Activated T-cell treated with anti-CD3 and anti-CD28 coated beads for 1 hour (primary cell): ENCODE measurements at places on chromosomes 4 and X.

DNA sequence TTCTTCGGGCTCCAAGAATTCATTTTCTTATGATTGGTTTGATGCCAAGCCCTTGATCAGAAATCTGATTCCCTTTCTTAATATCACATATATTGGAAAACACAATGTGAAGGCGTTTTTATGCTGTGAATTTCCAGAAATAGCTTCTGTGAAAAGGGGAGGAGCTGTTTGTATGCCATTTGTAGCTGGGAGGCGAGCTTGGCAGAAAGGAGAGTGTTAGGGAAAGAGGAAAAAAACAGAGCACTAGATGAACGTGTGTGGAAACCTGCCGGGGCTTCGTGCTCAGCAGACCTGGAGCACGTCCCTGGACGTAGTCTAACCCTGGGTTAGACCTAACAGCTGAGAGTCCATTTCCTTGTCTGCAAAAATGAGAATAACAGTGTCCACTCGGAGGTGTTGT, 3.4 kb downstream of the CLCN4 start:
- DNase-seq = no peak

DNA sequence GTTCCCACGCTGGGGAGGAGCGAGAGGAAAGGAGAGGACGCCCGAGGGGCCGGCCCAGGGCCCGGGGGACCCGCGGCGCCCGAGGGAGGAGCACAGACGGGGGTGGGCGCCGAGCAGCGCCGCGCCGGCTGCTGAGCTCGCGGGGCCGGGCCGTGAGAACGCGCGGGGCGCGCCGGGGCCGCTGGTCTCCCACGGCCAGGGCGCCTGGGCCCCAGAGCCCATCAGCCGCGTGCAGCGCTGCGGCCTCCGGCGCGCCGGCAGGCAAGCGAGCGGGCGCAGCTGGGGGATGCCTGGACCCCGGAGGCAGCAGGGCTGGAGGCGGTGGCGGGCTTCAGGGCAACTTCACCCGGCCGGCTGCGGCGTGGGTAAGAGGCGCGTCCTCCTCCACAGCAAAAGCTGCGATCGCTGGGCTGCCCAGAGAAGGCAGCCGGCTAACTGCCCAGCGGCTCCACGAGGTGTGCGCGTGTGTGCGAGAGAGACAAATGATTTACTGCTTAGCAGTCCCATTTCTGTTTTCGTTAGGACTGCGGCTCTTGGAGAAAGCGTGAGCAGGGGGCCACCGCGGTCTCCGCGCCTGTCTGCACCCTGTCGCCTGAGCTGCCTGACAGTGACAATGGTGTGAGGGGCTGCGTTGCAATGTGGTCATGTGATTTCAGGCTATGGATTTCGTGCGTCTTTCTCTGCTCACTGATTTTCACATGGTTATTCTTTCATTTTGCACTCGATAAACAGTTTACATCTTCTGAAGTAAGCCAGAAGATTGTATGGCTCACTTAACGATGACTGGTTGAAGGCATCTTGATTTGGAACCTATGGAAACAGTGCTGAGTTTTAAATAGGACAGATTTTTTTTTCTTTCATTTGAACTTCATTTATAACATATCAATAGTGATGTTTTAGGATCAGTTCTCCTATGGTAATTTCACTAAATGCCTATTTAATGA, 1.2 kb downstream of the GUCY1A1 start:
- no peak for DNase-seq

DNA sequence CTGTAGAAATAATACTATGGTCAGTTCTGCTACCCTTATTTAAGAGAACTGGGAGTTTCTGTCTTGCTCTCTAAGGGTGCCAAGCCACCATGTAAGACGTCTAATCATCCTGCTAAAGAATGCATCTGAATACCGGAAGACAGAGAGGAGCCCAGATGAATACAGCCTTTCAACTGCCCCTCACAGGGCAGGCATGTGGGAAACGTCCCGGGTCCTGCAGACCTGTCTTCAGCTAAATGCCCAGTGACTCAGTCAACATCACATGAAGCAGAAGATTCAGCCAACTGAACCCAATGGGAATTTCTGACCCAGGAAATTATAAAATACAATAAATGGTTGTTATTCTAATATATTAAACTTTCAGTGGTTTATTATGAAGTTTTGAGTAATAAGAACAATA, 2141.0 kb upstream of the AGA start:
- DNase-seq = no peak

DNA sequence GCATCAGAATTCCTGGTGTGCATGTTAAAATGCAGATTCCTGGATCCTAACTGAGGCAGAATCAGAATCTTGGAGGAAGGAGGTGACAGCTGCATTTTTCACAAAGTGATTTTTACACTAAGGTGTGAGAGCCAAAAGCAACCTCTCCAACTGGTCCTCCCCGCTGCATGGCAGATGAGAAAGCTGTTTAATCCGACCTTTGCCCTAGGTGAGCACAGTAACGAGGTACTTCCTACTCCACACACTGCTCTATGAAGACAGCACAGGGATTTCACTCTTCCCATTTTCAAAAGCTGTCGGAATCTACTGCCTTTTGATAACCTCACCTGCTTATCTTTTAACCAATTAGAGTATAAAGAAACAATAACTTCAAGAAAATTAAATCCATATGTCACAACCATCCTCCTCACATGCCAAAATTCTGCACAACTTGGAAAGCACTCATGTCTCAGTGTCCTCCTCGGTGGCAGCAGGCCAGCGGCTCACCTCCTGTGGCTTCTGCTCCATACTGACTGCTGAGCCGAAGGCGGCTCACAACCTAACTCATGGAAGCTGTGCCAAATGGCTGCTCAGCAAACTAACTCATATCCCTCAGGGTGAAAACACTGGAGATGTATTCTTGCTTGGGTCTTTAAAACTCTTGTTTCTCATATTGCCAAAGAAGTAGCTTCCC, 3.6 kb downstream of the CASP6 start:
- DNase-seq = no peak

GRCh38 chr4:8084712-8085490, 73.7 kb downstream of the ABLIM2 start:
- no peak for DNase-seq

GRCh38 chr4:106183551-106183950, 132.5 kb downstream of the TBCK start:
- no peak for DNase-seq

DNA sequence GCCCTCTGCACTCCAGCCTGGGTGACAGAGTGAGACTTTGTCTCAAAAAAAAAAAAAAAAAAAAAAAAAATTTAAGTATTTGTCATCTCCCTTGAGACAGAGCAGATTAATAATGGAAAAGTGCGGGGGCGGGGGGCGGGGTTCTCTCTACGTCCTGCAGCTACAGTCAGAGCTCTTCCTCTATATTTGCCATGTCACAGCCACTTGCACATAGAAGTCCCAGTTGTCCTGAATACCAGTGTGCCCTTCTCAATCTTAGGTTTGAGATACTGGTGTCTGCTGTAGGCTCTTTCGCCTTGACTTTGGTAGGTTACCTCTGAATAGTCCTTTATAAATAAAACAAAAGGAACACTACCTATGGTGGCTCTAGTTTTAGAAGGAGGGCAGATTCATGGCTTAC, 237.8 kb upstream of the PGRMC2 start:
- no peak for DNase-seq

- DNase-seq = no peak
These were observed 64.9 kb downstream of the PRSS12 start for GRCh38 chr4:118287711-118288451.

GRCh38 chrX:77918568-77918967, 8.1 kb downstream of the ATP7A start:
- no peak for DNase-seq

GRCh38 chrX:133834771-133835170, 150.6 kb downstream of the GPC3 start:
- no peak for DNase-seq

- no peak for DNase-seq
These were observed 1279.7 kb downstream of the ARAP2 start for GRCh38 chr4:34964613-34965012.

- DNase-seq = no peak
These were observed 75.1 kb downstream of the CEP44 start for GRCh38 chr4:174358829-174359228.

DNA sequence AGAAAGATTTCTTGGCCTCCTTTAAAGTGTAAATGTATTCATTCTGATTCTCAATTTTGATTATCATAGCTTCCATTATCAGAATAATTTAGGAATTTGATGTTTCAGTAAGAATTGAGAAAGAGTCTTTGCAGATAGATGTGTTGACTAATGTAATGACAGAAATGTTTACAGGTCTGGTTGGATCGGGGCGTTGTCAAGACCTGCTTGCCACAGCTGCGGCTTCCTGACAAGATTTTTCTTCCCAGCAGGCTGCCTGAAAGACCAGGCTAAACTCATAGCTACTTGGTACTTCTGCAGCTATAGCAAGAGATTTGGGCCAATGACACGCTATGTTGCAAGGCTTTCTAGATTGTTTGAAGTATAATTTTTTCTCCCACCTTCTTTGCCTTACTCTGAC, 91.5 kb upstream of the ANKRD50 start:
- DNase-seq = no peak

DNA sequence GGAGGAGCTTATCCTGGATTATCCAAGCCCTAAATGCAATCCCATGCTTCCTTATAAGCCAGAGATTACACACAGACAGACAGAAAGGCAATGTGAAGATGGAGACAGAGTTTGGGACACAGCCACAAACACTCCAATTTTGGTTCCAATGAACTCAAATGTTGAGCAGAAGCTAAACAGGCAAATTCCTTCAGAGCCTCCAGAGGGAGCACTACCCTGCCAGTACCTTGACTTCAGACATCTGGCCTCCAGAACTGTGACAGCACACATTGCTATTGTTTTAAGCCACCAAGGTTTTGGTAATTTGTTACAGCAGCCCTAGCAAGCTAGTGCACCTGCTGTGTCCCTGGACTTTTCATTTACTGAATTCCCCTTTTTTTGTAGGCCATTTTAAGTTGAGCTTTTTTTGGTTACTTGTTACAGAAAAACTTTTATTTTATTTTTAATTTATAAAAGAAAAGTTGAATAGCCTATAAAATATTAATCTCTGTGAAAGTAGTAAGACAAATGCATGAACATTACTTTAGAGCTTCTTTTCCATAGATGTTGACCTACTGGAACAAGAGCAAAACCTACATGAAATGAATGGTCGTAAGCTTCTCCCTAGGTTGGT, 33.4 kb upstream of the SRD5A3 start:
- no peak for DNase-seq

DNA sequence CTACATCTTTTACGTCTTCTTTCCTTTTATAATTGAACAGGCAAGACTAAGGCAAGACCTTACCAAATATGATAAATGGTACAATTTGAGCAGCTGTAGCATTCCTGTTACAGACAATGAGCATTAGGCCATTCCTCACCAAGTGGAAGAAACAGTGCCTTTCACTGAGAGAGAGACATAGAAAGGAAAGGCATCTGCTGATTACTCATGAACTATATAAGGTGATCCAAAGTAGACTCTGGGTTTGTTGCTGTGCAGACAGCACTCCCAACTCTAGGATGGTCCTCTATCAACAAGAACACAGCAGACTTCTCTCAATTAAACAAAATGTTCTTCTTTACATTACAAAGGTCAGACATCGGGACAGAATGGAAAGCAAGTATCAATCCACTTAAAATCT, 91.9 kb downstream of the FAM13A start:
- no peak for DNase-seq

GRCh38 chr4:80407246-80407645, 71.7 kb downstream of the CFAP299 start:
- DNase-seq = no peak
